Fibroblast of the aortic adventitia (primary cell): ENCODE measurements at places on chromosomes 3 and 15.

GRCh38 chr3:107346564-107346963 is 30.7 kb upstream of the CCDC54 start:
- DNase-seq = no peak

DNA sequence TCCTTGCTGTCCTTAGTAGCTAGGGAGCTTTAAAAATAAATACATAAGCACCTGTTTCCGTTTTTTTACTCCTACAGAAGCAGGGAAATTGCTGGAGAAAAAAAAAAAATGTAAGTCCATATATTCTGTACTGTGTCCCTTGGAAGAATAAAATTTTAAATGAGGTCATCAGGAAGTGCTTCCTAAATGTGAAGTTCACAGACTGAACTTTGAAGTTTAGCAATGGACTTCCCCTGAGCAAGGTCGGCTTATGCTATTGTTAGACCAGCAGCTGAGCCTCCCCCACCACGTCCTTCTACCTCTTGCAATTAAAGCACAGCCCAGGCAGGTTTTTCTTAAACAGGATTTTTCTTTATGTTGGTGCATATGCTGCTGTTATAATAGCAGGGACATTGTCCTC is 26.3 kb downstream of the LIPC start:
- DNase-seq = no peak

DNA sequence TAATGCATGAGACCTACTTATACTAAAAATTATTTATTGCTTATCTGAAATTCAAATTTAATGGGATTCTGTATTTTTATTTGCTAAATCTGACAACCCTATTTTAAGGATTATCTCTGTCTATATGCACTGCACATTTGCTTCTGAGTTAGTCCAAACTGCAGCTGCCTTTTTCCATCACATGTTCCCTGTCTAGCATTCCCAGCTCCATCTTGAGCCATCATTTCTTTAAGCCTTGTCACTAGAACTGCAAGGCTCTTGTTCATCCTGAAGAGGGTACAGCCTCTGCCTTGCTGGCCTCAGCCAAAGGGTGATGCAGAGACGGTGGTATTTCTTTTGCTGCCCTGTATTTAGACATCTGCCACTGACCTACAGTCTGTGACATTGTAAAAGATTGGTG is 125.8 kb upstream of the STT3B start:
- no peak for DNase-seq

GRCh38 chr3:79361748-79362378 is 405.9 kb downstream of the ROBO1 start:
- DNase-seq = peak; percentile 67

GRCh38 chr3:164406281-164406680 is 672.0 kb downstream of the SI start:
- DNase-seq = no peak

DNA sequence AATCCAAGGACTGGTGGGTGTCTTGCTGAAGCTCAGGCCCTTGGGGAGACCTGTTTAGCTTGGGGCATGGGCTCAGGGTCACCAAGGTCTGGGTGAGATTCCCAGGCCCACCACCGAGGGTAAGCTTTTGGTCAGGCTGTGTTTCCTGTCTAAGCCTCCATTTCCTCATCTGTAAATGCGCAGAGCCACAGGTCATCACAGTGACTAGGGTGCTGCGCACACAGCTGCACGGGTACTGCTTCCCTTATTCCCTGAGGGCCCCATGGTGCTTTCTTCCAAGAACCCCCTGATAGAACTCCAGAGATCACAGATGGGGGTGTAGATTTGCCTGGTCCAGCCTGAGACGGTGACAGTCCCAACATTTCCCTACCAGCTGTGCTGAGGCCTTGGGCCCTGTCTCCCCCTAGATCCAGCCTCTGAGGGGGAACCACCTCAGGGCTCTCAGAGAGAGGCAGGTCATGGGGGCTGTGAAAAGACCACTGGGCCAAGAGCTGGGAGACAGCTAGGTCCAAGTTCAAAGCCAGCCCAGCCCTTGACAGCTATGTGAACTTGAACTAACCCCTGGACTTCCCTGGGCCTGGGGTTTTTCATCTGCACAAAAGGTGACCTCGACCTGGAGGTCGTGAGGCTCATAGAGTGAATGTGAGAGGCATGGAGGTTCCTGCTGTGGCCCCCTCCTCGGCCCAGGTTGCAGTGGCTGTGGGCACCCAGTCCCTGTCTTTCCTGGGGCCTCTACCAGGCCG is 60.7 kb downstream of the SEMA3G start:
- no peak for DNase-seq

GRCh38 chr3:13709706-13710105 is 160.8 kb downstream of the FBLN2 start:
- DNase-seq = no peak

DNA sequence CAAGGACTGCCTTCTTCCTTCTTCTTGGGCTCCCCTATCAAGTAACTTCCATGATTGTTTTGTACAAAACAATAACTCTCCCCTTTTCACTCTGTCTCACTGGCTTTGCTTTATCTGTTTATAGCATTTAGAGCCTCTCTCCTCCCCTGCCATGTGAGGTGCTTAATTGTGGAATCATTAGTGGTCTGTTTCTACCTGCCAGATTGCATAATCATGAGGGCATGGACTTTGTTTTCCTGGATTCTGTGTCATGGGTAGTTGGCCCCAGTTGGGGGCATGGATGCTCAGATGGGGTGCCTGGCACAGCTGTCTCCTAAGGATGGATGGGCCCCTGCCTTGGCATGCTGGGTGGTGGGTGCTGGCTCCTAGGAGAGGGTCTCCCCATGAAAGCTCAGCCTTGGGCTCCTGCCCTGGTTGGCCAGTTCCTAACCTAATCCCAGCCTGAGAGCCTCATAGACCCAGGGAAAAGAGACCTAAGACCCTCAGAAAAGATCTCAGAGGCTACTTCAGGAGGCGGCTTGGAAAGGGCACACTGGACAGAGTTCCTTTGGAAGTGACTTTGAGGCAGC is 8.0 kb upstream of the CTXND1 start:
- no peak for DNase-seq

GRCh38 chr3:39809995-39810595 is 686 bp downstream of the MYRIP start:
- DNase-seq = no peak

GRCh38 chr3:4990069-4990468 is 10.8 kb downstream of the BHLHE40 start:
- peak; percentile 26 for DNase-seq

GRCh38 chr3:160486459-160486869 is 36.9 kb upstream of the TRIM59 start:
- peak; percentile 72 for DNase-seq

GRCh38 chr3:40899286-40899712 is 300.0 kb upstream of the CTNNB1 start:
- no peak for DNase-seq

- DNase-seq = no peak
These were observed 23.8 kb upstream of the ZBED2 start for GRCh38 chr3:111618945-111619344.

DNA sequence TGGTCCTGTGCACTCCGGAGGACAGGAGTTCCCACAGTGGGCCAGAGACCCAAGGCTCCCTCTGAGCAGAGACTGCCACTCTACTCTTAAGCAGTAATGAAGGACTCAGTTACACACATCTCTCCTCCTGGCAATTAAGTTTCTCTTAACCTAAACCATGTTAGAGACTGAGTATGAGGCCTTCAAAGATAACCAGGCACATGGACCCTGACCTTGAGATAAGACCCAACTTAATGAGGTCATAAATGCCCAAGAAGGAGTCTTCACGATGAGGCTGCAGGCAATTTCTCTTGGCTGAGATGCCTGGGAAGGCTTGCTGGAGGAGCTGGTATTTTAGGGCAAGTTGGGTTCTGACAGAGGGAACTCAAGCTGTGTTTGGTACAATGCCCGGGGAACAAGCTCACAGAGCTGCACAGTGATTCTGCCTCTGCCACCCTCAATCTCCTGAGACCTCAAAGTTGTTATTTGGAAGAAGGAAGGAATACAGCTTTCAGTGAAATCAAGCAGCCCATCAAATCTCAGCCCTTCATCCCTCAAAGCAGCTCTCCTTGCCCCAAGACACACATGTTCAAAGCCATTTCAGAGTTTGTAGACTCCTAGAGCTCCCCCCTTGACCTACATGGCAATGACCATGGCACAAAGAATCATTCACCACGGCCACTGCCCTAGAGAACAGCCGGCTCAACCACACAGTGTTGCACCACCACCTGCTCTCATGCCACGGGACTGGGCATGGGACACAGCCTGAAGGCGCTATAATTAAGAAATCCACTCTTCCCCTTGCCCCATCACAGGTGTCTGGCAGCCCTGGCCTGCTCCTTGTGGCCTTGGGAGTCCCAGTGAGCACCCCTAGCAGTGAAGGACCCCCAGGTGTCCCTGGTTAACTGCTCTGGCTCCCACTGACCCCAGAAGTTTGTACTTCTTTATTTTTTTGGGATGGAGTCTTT is 7.1 kb downstream of the RMDN3 start:
- DNase-seq = no peak

DNA sequence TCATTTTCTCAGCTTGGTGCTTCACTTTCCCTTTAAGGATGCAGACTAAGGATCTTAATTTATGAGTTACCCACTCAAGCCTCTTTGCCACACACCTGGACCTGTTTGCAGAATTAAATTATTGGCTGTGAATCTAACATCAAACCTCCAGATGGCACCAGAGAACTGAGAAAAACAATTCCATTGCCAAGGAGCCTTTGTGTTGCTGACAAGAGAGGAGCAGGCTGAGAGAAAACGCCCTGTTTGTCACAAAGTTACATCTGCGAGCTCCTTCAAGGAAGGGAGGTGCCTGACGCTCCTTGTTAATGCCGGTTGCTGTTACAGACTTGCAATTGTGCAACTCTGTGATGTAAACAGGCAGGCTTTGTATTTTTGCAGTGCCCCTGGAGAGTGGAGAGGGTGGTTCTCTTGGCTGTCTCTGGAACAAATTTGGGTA is 36.3 kb upstream of the TMC3 start:
- DNase-seq = peak; percentile 92

DNA sequence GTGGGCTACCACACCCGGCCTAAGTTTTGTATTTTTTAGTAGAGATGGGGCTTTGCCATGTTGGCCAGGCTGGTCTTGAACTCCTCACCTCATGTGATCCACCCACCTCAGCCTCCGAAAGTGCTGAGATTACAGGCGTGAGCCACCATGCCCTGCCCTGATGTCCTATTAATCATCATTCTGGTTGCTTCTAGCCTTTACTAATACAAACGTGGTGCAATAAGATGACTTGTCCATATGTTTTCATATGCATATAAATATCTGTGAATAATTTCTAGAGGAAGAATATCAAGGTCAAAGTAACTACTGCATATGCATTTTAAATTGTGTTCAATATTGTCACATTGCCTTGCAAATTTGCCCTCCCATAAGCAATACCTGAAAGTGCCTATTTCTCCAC is 25.5 kb upstream of the PDHB start:
- DNase-seq = no peak

DNA sequence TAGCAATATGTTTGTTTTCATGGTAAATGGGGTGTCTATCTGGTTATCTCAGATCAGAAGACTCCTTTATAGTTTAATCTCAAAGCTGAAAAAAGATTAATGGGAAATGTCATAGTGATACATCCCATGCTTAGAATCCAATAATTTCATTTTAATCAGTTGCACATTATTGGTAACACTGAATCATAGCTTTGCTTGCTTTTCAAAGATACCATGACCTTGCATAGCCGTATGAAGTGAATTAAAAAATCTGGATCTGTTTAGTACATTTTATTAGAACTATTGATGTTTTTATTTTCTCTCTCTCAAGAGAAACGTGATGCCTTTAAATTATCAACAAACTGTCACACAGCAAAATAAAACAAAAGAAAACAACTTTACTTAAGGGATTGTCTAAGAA is 506.7 kb upstream of the SGO1 start:
- DNase-seq = no peak

- DNase-seq = peak; percentile 91
These were observed 51.6 kb upstream of the LCTL start for GRCh38 chr15:66617137-66618090.

- DNase-seq = peak; percentile 60
These were observed 49.8 kb upstream of the TEX264 start for GRCh38 chr3:51621091-51621892.

GRCh38 chr15:72947709-72948108 is 104.6 kb upstream of the NEO1 start:
- no peak for DNase-seq

DNA sequence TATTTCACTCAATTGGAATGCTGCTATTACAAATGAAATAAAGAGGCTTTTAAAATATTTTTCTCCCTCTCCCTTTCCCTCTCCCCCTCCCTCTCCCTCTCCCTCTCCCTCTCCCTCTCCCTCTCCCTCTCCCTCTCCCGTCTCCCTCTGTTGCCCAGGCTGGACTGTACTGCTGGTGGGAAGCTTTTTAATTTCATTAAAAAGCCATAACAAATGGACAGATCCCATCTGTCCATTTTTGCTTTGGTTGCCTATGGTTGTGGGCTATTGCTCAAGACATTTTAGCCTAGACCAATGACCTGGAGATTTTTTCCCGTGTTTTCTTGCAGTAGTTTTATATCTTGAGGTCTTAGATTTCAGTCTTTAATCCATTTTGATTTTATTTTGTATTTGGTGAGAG is 107.2 kb upstream of the LRRC3B start:
- no peak for DNase-seq

GRCh38 chr15:98906712-98907083 is 100.9 kb downstream of the PGPEP1L start:
- DNase-seq = peak; percentile 39

GRCh38 chr3:126580746-126581145 is 22.0 kb upstream of the C3orf22 start:
- DNase-seq = no peak

DNA sequence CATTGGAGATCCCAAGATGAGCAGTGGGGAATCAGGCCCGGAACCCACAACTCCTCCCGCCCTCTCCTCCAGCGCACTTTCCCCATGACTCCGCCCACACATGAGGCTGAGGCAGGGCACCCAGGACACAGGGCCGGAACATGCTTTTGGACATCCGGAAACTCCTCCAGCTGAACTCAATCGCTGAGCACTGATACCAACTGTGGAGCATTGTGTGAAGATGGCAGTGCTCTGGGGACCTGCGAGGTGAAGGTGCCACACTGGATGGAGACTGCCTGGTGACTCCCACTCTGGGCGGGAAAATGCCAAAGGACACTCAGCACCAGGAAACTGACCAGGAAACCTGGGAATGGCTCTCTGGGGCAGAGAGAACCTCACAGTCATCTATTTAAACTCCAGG is 189.1 kb downstream of the FAM43A start:
- no peak for DNase-seq

GRCh38 chr3:23035927-23036640 is 167.0 kb upstream of the UBE2E2 start:
- DNase-seq = no peak

DNA sequence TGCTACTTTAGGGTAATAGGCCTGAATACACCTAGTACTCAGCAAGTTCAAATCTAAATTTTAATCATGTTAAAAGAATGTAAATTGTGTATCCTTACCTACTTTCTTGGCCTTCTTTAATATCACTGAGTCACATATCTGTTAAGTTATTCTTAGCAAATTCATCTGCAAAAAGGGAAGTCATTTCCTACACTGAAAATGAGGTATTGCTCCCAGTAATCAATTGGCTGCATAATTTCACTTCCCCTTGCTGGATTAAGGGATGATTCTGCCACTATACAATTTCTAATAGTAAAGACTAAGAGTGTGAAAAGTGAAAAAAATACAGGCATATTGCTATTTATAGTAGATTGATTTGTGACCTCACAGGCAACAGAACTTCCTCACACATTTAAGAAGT is 47.8 kb downstream of the CCDC54 start:
- no peak for DNase-seq

GRCh38 chr3:43190670-43191069 is 84.8 kb upstream of the POMGNT2 start:
- peak; percentile 43 for DNase-seq
